ENCODE measurements at places on chromosomes 4 and X.

DNA sequence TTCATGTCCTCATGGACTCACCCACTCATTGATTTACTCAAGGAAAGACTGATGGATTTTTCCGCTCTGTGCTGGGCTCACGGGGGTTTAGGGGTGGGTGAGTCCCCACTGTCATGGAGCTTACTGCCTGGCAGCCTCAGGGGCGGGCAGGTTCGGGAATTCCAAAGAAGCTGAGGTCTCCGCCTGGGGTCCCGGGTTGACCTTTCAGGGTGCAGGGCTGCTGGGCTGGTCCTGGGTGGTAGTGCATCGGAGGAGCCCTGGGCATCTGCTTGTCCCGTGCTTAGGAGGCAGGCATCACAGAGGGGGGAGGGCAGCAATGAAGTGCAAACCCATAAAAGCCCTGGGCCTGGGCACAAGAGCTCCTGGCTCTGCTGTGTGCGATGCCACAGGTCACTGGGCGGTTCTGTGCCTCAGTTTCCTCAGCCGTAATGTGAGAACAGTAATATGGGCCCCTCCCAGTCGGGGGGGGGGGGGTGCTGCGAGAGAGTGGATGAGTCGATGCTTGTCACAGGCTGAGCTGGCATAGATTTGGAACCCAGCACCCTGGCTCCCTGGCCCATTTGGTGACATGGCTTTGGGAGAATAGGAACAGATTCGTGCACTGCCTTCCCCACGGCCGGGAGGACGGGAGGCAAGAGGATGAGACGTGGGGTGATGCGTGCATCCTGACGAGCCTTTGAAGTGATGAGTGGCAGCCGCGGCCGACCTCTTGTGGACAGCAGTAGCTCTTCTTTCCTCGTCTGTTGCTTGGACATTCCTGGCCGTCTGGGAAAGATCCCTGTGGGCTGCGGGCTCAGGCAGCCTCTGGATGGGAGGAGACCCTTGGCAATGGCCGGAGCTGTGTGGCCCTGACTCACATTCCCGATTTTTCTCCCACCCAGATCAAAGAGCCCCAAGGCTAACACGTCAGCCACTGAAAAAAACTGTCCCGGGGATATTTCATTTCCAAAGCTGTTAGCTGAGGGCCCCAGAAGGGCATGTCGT lies 42.0 kb downstream of the PSAPL1 start:
- no peak for DNase-seq

GRCh38 chrX:140918398-140919038 lies 83.9 kb upstream of the SPANXB1 start:
- DNase-seq, result peak; percentile 38

DNA sequence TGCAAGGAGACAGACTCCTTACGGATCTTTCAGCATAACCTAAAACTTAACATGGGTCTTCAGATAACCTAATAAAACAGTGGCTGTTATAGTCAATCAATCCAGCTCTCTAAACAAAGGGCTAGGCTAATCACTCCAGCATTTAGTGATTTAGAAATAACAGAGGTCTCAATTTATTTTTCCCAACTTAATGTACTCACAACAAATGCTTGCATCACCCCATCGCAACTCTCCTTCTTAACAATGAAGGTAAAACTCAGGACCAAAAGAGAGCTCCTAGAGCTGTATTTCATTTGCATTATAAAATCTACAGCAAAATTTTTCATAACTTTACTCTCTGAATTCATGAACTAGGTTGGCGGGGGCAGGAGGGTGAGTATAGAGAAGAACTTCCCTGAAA lies 1.1 kb downstream of the LIN54 start:
- DNase-seq, result no peak

DNA sequence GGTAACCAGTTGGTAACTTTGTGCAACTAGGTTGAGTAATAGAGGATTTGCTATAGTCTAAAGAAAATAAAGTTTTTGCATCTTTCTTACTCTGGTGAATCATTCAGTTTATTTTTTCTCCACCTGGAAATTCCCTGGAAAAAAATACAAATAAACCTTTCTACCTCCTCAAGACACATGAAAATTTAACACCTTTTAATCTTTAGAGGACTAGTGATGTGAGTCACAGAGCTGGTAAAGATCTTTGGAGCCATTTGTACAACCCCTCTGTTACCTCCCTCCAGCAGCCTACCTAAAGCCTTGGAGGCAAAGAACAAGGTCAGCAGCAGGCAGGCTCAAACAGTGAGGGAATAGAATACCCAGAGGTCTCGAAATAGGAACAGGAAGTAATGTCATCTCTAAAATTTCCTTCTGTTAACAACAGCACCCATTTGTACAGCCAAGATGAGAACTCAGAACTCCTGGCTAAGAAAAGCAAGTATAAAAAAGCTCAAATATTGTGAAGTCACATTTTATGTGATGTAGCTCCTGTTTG lies 10.2 kb upstream of the MAOB start:
- DNase-seq, result no peak

DNA sequence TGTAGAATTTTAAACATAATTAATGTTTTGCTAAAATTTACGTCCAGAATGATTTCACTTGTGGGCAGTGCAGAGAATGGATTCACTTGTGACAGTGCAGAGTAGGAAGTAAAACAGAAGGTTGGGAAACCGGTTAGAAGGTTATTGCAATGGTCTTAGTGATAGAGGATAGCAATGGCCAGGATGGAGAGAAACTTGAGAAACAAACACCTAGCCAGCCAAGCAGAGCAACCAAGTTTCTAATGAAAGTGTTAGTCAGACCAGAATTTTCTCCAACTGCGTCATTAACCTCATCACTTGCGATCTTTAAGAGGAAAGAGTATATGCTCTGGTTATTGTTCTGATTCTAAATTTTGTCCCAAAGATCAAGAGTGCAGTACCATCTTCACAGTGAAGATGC lies 50.0 kb upstream of the TBC1D9 start:
- no peak for DNase-seq

DNA sequence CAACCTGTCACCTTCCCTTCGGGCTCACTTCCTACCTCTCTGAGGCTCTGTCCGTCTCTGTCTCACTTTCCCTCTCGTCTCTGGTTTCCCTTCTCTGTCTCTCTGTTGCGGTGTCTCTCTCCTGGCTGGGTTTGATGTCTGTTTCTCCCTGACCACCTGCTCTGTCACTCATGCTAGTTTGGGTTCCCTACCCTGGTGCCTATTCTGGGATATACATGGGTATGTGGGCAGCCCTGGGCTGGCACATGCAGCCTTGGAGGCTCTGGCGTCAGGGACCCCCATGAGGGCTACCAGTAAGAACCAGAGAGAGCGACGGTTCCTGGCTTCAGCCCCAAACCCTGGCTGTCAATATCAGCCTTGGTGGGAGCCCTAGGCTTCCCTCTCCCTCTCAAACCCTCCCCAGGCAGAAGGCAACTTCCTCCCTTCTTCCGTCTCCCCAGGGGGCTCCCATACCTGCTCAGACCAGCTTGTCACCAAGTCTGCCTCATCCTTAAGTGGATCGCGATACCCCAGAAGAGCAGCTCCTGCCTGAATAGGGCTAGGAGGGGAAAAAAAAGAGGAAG lies 314 bp downstream of the DNASE1L1 start:
- DNase-seq, result no peak

GRCh38 chrX:2917767-2918166 lies 11.4 kb downstream of the ARSD start:
- no peak for DNase-seq

DNA sequence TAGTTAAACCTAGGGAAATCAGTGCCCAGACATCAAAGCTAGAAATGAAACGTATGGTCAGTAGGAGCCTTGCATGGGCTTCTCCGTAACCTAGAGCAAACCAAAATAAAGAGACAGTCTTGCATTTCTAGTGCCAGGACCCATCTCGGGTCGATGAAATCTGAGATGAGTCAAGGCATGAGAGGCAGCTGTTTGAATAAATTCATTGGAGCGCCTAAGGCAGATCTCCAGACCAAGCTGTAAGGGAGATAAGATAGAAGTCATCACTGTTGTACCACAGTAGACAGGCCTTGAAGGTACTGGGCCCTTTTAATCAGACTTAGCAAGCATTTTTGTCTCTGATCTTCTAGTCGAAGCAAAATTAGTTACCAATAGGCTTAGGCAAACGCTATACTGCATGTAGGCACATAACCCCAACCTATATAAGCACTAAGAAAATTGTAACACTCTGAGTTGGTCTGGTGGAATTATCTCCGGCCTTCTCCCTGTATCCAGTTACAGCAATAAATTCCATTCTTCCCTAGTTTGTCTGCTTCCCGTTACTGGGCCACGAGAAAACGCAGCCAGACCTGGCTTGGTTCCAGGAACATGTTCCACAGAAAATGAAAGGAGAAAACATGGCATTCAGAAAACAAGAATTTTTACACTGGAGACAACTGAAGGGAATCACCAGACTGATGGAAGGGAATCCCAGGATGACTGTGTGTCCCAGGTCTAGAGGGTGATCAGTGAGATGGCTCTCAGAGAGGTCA lies 21.1 kb upstream of the PAPSS1 start:
- no peak for DNase-seq

- DNase-seq, result no peak
These were observed 1.7 kb downstream of the CNOT6L start for GRCh38 chr4:77817304-77818072.

DNA sequence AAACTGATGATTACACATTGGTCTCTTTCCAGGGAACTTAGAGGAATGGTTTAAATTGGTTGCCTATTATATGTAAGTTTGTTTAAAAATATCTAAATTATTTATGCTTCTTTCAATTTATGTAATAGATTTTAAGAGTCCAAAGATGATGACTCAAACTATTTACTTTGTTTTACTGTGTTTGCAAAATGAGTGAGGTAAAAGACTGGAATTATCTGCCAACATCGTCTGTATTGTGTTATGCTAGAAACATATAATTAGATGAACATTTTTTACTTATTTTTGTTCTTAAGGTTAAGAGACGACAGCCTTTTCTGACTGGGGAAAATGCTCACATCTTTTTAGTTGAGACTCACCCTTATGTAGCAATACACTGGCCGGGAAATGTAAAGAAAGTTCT lies 51.1 kb upstream of the SYTL5 start:
- DNase-seq, result no peak

GRCh38 chr4:188399834-188400233 lies 260.6 kb downstream of the TRIML1 start:
- no peak for DNase-seq

GRCh38 chrX:56661193-56661592 lies 67.8 kb upstream of the NBDY start:
- DNase-seq, result no peak

All from CD4-positive, alpha-beta T cell (primary cell).